Kasumi-1 (cell line): ENCODE measurements at places on chromosomes 2 and 18.
A peak's percentile ranks its signal among the peaks of the same experiment; 100 is the strongest.

DNA sequence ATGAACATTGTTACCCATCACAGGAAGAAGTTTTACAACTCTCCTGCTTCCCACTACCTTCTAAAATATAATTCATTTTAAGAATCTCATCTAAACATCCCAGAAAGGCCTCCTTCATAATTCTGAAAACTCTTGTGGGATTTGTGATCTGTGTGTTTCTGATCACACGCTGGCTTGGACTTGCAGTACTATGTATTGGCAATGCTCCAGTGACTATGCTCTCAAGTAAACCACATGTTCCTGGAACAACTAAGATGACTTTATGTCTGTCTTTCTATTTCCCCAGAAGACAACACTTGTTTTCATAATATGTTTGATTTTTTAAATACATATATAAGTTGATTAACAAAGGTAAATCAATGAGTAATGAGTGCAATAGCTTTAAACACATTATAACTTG, 376.6 kb upstream of the NETO1 start:
- DNase-seq = no peak

DNA sequence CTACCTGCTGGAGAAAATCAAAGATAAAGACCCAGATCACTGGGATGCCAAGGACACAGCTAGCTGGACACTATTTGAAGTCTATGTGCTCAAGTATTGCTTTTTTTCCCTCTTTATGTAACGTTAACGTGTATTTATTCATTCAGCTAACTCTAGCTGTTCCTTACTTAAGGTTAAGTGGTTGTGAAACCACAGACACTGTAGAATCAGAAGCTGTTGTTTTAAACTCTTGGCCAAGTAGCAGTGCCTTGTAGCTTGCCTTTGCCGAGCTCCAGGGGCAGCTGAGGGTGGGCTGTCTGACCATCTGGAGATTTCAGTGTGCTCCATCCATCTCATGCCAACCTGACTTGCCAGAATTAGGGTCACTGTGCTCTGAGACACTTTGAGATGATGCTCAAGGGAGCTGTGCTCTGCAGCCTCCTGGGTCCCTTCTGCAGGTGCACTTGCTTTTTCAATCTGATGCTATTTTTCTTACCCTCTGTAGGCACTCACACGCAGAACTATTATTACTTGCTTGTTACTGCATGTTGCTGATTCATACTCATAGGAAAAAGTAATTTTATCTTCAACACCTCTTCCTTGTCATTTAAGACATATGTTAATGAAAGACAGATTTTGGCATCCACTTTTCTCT, 116.2 kb downstream of the METTL8 start:
- no peak for DNase-seq

GRCh38 chr2:157431176-157431575, 12.7 kb downstream of the CYTIP start:
- no peak for DNase-seq

GRCh38 chr2:109125593-109126500, 3.2 kb upstream of the SH3RF3 start:
- DNase-seq = no peak

DNA sequence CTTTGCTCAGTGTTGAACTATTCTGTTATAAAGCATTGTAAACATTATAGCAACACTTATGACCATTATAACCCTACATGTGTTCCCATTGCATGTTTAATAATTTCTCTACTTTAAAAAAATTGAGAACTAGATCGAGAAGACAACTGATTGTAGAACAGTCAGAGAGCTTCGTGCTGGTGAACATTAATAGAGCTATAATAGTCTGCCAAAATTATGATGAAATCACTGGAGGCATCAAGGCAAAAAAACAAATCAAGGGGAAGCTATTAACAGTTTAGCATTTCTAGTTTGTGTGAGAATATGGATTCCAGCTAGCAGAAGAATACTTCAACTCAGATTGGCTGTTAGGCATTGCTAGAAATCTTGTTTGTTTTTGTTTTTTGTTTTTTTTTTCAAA, 284.2 kb downstream of the CAMKMT start:
- no peak for DNase-seq

- no peak for DNase-seq
Measured at GRCh38 chr2:76998152-76998551, 524.0 kb downstream of the LRRTM4 start.

- DNase-seq = no peak
Measured at GRCh38 chr2:159442159-159442852, 155.8 kb upstream of the WDSUB1 start.

GRCh38 chr2:53842891-53843290, 16.9 kb downstream of the GPR75 start:
- no peak for DNase-seq

DNA sequence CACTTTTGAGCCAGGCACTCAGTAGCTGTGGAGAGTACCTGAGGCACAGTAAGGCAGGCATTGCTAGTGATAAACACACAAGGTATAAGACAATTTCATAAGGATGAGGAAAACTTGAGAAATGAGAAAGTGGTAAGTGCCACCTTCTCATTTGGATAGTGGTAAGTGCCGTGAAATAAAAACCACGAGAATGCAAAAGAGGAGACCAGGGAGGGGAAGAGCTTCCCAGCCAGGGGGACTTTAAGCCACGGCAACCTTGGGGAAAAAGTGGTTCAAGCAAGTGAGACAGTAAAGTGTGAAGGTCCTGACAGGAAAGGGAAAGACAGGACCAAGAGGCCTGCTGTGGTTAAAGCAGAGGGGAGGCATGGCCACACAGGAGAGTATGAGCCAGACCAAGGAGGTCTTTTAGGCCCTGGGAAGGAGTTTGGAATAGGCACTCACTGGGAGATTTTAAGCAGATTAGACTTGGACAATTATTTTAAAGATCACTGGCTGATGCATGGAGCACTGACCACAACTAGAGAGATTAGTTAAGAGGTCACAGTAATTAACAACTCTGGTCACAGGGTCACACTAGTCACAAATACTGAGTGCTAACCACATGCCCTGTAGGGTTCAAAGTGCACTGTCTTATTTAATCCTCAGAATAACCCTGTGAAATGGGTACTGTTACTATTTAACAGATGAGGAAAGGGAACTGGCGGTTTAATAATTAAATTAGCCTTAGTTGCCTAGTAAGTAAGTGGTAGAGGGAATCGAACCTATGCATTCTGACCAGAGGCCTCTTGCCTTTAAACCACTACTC, 50.1 kb downstream of the THOC1 start:
- DNase-seq = no peak

GRCh38 chr18:23878336-23878900, 136.1 kb upstream of the TTC39C start:
- no peak for DNase-seq

- no peak for DNase-seq
Measured at GRCh38 chr18:50757358-50757757, 62.5 kb downstream of the MRO start.

DNA sequence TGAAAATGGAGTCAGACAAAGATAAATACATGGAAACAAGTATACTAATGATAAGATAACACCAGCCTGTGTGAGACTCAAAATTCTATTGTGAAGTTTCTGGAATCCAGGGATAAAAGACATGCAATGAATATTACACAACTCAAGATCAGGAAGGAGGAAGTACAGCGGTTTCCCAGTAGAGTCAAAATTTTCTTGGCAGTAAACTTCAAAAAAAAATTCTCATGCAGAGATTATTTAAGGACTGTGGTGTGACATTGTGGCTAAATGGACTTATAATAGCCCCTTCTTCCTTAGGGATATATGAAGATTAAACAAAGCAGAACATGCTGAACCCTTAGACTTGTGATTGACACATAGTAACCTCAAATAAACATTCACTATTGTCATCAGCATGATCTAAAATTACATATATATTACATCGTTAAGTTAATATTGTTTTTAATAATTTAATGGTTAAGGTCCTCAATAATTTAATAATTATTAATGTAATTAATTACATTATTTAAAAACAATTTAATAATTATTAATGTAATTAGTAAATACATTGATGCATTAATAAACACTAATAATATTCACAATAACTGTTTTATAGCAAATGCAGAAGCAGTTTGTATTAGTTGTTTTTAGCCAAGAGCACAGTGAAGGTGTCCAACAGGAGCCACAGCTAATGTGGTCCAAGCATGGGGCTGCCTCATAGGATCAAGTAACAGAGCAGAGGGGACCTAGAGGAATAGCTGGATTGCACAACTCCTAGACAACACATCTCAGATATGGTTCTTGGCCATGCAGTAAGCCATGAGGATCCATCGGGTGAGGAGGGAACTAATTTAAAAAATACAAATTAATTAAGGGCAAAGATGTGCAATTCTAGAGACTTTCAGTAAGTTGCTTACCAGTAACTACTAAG, 77.3 kb downstream of the POLE4 start:
- DNase-seq = peak; percentile 45

DNA sequence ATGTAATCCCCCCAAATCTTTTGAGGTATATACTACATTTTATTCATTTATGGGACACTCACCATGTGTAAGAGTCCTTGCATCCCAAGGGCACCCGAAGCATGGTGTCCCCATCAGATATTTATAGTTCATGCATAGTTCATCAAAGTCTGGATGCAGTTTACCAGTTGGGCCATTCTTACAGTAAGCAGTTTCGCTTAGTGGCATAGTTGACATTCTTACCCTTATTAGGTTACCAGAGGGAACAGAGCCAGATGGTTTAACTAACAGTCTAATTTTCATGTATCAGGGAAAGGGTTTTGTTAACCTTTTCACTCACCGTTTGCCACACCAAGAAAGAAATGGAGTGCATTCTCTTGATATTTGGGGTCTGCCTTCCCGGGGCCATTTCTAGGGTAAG, 7.1 kb downstream of the ZNF407 start:
- no peak for DNase-seq

DNA sequence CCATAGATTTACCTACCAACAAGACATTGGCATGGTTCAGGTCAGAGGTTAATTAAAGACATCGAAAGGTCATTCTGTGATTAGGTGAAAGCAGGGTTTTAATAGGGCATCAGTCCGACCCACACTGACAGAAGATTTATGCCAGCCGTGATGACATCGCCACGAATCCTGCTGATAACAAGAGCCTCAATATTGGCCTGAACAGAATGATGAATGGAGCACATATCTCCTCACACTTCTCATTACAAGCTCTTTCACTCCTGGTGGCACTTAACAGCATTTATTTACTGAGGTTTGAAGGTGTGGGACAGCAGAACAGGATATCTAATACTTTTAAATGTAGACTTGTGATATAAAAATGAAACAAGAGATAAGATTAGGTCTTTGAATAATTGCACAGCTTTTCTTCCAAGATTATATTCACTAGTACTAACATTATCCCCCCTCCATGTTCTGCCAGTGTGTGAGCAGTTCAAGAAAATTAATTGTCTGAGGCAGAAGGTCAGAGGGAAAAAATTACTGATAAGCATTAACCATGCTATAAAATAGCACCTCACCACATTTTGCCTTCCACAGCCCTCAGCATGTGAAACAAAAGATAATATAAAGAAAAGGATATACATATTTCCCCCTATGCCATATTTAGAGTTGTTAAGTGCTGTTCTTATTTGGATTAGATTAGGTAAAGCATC, 23.1 kb upstream of the INSIG2 start:
- DNase-seq = no peak

DNA sequence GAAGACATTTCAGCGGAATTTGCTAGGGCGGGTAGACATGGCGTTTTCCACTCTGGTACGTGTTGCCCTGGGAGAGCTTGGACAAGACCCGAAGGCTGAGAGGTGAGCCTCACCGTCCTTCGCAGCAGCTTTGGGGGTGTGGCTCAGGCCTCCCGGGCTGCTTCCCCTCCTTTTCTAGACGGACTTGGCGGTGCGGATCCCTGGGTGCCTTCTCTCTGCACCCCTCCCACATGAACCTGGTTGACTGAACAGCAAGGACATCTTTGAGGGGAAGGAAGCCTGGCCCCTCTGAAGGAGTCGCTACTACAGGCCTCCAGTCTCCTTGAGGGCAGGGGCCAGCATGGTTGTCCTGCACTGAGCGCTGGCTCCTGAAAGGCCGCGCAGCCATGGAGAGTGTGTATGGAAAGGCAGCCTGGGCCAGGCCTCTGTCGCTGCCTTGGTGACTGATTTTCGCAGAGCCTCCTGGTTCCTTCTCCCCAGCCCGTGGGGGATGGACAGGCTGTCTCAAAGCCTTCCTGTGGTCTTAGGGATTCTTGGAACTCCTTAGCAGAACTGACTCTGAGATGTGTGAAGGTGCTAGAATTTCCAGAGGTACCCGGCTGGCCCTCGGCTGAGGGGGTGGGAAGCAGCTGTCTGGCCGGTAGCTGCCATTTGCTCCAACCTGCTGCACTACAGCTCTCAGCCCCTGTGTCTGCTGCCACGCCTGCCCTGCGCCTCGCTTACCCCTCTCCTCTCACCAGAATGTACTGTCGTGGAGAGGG, 9.9 kb downstream of the CNNM4 start:
- no peak for DNase-seq

DNA sequence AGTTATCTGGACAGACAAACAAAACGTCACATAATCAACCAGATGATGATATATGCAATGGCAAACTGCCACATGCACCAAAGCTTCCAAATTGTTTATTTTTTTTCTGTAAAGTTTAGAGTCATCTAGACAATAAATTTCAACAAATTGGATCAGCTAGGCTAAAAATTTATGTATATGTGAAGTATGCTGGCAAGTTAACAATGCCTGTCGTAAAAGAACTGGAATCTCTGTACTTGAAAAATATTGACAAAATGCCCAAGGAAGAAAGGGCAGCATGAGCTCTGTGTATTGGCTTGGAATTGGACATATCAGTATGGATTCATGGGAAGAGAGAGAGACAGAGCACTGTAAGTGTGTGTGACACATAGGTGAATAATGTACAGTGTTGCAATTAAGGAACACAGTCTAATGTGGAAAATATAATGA, 309.8 kb downstream of the ERBB4 start:
- no peak for DNase-seq

DNA sequence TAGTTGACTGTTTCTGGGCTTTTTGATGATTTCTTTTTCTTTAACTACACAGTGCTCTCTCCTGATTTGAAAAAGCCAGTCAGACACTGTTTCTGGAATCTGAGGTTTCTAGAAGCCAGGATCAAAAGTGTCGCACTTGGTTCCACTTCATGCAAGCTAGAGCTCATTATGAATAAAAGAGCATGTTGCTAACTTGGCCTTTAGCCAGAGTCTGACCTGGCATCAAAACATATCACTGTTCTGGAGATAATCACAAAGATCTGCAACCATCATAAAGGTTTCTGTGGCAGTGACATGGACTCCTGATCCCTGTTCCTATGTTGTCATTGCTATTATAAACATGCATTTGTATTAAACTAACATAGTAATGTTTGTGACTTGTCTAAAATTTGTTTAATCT, 76.1 kb upstream of the MAPRE2 start:
- no peak for DNase-seq

DNA sequence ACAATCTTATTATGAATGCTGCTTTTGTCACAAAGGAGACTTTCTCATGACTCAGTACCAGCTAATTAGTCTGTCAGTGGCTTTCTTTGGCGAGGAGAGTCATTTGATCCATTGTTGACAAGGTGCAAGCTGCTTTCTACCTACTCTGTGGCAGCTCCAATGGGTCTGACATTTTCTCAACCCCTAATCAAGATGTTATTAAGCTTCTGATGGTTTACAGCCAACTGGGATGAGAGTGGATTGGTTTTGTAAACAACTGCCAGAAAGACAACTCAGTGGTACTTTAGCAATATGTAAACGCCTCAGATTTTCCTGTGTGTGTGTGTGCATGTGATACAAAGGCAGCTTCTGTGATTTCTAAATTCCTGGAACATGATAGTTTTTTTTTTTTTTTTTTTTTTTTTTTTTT, 8.2 kb upstream of the CLIP4 start:
- no peak for DNase-seq

GRCh38 chr2:210287301-210287700, 27.7 kb downstream of the MYL1 start:
- no peak for DNase-seq
